ENCODE measurements at places on chromosomes 5 and 9. TPM values are rescaled to one million over a fixed set of nuclear protein-coding genes. Genes with fewer than 3 reads are reported as not detected.
A peak's percentile ranks its signal among the peaks of the same experiment; 100 is the strongest.

- peak; percentile 97 for DNase-seq
Observed at GRCh38 chr9:111572950-111573604, 26.4 kb downstream of the PTGR1 start.

FYB1 gene
- not detected for total RNA-seq

SCGB3A1 gene
- not detected for total RNA-seq

GRCh38 chr5:122874179-122874875 is 28.9 kb downstream of the SNX24 start:
- DNase-seq, result peak; percentile 21

PCDHGA5 gene
- 2.0 TPM for total RNA-seq

ATOX1 gene
- 56.3 TPM for total RNA-seq

GRCh38 chr5:9654886-9655285 is 24.7 kb upstream of the TAS2R1 start:
- DNase-seq, result peak; percentile 36

- DNase-seq, result peak; percentile 89
Observed at GRCh38 chr9:131657940-131658339, 81.9 kb downstream of the RAPGEF1 start.

DNA sequence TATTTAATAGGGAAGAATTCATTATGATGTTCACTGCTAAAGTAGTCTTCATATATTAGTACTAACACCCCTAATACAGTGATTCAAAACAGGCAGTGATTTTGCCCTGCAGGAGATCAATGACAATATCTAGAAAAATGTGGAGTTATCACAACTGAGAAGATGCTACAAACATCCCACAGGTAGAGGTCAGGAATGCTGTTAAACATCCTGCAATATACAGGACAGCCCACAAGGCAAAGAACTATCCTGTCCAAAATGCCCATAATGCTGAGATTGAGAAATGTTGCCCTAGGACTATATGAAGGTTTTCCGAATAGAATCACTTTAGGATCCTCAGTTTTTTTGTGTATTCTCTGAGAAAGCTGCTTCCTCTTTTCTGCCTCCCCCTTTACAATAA is 15.3 kb downstream of the RORB start:
- no peak for DNase-seq

DNA sequence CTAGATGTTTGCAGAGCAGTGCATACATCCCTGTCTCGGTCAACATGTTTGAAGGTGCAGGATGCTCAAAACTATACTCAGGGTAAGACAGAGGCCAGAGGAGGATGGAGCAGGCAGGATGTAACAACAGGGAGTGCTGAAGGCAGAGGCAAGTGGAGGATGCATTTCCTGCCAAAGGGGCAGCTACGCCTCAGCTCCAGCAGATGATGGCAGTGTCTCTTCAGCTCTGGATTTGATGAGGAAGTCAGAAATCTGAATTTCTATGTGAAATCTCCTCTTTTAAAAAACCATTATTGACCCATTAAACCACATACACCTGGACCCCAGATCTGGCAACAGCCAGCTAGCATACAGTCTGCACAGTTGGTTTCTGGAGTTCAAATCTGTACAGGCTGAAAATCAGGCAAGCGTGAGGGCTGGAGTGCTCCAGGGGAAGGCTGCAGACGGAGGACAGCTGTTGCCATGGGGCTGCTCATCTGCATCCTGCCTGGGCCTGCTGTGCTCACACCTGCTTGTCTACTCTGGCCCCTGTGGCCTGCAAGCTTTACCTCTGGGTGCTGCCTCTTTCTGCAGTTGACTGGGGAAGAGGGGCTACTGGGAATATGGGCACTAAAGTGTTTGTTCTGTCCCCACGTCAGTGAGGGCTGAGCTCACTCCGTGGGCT is 152.9 kb upstream of the SLC28A3 start:
- DNase-seq, result no peak

DNA sequence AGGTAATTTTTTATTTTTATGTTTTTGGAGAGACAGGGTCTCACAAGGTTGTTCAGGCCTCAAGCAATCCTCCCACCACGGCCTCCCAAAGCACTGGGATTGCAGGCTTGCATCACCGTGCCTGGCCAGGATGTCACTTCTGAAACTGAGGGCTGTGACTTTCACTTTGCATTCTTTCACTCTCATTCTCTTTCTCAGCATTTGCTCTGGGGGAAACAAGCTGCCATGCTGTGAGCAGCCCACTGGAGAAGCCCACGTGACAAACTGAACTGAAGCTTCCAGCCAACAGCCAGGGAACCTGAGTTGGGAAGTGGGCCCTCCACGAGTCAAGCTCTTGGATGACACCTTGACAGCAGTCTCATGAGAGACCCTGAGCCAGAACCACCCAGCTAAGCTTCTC is 109.4 kb downstream of the C5orf15 start:
- DNase-seq, result no peak

GRCh38 chr5:78613756-78614155 is 34.8 kb downstream of the LHFPL2 start:
- DNase-seq, result no peak

GRCh38 chr5:60010853-60011252 is 117.3 kb upstream of the PDE4D start:
- DNase-seq, result no peak

SH3RF2 gene
- total RNA-seq, result 1.1 TPM

KIF4B gene
- under 0.01 TPM for total RNA-seq

- DNase-seq, result no peak
Observed at GRCh38 chr9:99393993-99394392, 171.9 kb downstream of the SEC61B start.

GRCh38 chr9:27041746-27042145 is 36.3 kb upstream of the LRRC19 start:
- DNase-seq, result no peak

- DNase-seq, result no peak
Observed at GRCh38 chr5:117318528-117318927, 743.9 kb upstream of the SEMA6A start.

PCDHB14 gene
- total RNA-seq, result 0.28 TPM

TYRP1 gene
- 0.90 TPM for total RNA-seq

PCDHB15 gene
- 0.28 TPM for total RNA-seq

DNA sequence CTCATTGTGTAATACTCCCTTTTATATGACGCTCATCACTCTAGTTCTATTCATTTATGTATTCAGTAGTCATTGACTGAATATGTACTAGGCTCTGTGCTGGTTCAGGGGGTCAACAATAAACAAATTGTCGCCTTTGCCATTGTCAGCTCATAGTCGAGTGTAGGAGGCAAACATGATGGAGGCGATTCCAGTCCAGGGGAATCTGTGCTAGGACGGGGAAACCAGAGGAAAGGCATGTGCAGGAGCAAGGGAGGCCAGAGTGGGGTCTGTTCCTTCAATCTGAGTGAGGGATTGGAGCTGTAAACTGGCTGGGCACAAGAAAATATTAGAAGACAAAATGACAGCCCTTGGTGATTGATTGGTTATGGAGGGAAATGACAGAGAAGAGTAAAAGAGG is 83.9 kb downstream of the ANGPTL2 start:
- no peak for DNase-seq

DNA sequence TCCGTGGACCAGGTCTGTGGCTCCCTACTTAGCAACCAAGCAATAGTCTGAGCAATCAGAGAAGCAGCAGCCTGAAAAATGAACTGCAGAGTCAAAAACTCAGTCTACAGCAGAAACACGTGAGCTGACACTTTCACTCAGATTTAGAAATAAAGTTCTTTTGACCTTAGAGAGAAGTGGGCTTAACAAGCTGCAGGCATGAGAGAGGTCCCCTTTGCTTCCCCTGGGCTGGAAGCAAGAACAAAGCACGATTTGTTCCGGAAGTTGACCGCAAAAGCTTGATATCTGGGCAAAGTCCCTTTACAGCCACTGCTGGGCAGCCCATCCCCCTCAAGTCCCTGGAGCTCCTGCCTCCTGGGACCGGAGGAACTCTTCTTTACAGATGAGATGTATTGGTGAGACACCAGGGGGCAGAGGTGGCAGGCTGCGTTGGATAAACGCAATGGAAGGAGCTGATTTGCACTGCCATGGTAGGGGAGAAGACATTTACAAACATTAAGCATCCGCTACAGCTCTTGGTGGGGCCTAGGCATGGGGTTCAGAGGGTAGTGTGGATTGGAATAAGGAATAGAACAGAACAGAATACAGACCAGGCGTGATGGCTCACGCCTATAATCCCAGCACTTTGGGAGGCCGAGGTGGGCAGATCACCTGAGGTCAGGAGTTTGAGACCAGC is 5.8 kb upstream of the SOWAHA start:
- DNase-seq, result no peak

GRCh38 chr9:76580188-76580587 is 121.2 kb downstream of the GCNT1 start:
- DNase-seq, result no peak

DNA sequence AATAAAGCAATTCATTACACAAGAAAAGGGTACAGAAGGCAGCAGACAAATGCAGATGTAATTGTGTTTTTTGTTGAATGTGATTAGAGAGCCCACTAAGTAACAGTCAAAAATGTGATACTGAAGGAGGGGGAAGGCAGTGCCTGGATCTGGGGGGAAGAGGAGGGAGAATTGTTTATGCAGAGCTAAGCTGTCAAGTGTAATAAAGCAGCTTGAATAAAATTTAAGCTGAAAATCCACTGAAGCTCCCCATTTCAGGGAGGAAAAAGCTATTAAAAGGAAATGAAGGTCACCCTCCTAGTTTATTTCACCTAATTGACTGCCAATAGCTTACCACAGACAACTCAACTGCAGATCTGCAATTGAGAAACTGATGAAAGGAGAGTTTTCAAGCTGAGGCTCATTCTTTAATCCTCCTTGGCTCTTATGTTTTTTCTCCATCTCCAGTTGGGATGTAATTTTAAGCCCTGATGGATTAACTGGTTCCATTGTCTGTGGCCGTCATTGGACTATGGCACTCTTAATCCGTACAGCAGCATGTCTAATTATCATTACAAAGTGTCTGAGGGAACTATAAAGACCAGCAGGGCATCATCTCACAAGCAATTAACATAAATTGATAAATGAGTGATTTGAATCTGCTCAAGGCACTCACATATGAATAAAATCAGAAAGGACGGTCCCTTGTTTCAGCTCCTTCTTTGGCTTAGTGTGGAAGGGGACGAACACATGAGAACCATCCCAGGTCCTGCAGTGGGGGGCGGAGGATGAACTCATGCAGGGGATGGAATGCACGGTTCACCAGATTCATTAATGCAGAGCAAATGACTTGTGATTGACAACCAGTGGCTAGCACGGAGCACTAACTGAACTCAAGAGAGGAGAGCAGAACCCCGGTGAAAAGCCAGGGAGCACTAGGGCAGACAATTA is 38.5 kb downstream of the TLE1 start:
- no peak for DNase-seq

CENPH gene
- 10.8 TPM for total RNA-seq

DNA sequence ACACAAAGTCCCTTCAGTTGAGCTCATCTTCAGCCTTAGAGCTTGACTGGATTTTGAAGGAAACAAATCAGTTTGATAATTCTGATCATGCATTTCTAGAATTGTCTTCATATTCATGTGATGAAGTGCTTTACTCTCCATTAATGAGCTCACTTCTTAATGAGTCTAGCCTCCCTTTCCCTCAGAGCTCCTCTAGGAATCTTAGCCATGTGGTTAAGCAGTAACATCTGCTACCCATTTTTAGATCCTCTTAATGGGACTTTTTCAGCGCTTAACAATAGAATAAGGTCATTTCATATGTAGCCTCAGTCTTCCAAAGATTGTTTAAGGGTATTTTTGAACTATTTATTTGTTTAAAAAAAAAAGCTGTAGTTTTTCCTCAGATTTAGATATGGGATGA is 36.9 kb upstream of the LURAP1L start:
- DNase-seq, result no peak

IL5 gene
- total RNA-seq, result not detected

NFX1 gene
- 36.9 TPM for total RNA-seq

DNA sequence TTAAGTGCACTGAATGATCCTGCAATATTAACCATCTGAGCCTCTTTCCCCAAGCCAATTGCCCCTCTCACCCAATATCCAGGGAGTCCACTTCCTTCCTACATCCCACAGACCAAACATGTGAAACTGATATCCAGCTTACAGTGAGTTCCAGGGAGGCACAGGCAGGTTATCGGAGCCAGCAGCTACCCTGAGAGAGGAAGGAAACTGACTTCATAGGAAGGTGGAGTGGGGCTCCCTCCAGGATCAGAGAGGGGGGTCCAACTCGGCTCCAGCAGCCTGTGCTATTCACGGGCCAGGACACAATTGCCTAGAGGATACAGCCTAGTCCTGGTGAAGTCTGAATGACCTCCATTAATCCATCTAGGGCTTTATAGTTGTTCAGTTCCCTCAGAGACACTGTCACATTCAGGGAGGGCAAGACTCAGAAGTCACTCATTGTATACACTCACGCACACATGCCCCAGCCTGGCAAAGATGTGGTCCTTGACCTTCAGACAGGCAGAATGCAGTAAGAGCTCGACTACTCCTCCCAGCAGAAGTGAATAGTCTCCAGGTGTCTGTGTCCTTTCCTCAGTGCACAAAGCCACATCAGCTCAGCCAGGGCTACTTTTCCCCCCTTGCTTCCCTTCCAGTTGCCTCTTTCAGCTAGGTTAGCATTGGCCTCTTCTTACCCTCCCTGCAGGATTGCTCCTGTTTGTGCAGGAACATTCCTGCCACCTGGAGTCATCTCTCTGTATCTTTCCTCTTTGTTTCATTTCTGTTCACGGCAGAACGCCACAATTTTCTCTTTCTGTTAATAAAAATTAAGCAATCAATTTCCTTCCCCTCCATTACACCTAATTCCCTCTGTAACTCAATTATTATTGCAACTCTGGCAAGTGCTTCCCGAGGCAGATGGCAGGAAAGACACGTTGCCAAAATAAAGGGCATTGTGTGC is 501.7 kb downstream of the ARHGEF28 start:
- DNase-seq, result peak; percentile 33

- peak; percentile 86 for DNase-seq
Observed at GRCh38 chr5:81315336-81315735, 13.9 kb downstream of the ZCCHC9 start.

OR1L8 gene
- total RNA-seq, result not detected

DNA sequence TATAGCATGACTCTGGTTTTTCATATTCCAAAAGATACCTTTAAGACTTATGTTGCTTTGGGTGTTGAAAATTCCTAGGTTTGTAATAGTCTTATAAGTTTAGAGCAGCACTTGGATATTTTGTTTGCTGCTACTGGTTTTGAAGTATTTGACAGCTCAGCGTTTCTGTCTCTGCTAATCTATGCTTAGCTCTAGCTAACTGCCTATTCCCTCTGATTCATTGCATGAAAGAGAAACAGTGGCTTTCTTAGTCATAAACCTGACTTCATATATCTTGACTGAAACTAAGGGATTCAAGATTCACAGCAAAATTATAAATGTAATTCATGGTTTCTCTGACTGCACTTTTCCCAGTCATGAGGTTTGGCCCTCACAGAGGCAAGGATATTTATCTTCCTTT is 35.6 kb upstream of the ANXA1 start:
- DNase-seq, result peak; percentile 80

DNA sequence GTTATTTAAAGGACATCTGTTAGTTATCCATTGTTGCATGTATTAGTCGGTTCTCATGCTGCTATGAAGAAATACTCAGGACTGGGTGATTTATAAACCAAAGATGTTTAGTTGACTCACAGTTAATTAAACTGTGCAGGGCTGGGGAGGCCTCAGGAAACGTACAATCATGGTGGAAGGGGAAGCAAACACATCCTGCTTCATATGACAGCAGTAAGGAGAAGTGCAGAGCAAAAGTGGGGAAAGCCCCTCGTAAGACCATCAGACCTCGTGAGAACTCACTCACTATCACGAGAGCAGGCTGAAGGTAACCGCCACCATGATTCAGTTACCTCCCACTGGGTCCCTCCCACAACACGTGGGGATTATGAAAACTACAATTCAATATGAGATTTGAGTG is 2064.1 kb downstream of the MAT2B start:
- no peak for DNase-seq

Data from IMR-90 (cell line).